ENCODE measurements at places on chromosomes 2 and 18.

- no peak for DNase-seq
These were observed 334.1 kb downstream of the GBX2 start for GRCh38 chr2:235833971-235834620.

DNA sequence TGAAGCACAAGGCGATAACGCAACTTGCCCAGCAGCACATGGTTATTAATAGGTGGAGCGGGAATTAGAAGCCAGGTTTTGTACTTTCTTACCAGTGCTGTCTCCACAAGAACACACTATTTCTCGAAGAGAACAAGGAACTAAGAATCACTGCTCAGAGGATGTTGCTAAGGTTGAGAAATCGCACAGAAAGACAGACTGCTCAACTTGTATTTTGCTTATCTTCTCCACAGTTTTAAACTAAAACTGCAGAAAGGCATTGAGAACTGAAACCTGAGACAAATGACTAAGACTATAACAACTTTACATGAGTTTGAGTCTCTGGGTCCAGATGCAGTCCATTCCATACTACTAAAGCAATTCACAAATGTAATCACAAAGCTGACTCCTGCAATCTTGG is 6.2 kb downstream of the PRKD3 start:
- no peak for DNase-seq

- peak; percentile 35 for DNase-seq
These were observed 137.4 kb downstream of the ACOXL start for GRCh38 chr2:110869472-110870446.

DNA sequence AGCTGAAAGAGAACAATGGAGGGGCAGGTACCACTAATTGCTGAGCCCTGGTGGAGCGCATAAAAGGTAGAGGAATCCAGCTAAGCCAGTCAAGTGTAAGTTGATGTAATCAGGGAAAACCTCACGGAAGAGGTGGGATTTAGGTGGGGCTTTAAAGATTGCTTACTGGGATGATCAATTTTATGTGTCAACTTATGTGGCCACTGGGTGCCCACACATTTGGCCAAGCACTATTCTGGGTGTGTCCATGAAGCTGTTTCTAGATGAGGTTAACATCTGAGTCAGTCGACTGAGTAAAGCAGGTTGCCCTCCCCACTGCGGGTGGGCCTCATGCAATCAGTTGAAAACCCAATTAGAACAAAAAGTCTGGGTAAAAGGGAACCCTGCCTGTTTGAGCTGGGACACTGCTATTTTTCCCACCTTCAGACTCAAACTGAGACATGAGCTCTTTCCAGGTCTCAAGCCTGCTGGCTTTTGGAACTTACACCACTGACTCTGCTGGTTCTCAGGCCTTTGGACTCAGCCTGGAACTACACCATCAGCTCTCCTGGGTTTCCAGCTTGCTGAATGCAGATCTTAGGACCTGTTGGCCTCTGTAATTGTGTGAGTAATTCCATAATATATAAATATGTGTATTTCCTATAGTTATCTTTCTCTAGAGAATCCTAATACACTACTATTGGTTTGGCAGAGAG is 67.3 kb downstream of the MYO5B start:
- DNase-seq: no peak

GRCh38 chr2:1743396-1744150 is 742 bp downstream of the PXDN start:
- DNase-seq: no peak

- no peak for DNase-seq
These were observed 348.9 kb downstream of the HRH4 start for GRCh38 chr18:24809173-24809950.

DNA sequence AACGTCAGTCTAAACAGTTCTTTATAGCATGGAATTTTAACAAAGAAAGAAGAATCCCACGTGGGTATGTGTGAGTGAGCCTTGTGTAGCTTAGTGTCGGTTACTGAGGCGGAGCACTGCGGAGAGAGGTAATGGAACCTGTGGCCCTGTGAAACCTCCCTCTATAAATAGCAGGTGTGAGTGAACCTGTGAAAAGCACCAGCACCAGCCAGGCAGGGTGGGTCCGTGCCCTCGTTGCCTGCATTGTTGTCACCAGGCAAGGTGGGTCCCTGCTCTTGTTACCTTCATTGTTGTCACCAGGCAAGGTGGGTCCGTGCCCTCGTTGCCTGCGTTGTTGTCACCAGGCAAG is 4.7 kb downstream of the CTDP1 start:
- no peak for DNase-seq

DNA sequence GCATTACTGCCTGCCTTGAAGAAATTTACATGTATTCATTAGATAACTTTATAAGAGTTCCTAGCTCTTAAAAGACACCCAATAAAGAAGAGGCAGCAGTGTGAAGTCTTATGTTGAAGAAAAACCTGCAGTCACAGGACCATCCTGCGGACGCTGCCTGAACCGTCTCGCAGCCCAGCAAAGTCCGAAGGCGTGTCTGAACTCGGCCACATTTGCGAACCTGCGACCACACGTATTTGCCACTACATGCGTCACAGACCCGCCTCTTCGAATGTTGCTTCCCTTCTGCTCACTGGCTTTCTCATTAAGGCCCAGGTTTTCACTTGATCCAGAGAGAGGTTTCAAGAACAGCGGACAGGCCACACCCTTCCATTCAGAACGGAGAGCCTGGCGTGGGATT is 41.2 kb downstream of the CNGA3 start:
- no peak for DNase-seq

DNA sequence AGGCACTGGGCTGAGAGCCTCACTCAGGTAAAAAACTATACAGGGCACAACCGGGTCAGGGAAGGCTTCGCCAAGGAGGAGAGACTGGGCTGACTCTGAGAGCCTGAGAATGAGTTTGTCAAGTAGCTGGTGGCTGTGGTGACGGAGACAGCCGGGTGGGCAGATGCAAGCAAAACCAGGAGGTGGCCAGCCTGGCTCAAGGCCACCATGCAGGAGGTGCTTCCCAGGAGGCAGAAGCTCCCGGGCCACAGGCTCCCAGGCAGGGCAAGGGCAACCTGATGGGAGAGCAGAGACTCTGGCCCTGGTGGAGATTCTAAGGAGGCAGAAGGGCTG is 2.9 kb upstream of the INHBB start:
- peak; percentile 53 for DNase-seq

GRCh38 chr18:59062643-59063006 is 77.1 kb upstream of the SEC11C start:
- no peak for DNase-seq

- no peak for DNase-seq
These were observed 16.5 kb upstream of the COL3A1 start for GRCh38 chr2:188957646-188958045.

- DNase-seq: no peak
These were observed 15.3 kb downstream of the CNDP1 start for GRCh38 chr18:74549591-74550104.

DNA sequence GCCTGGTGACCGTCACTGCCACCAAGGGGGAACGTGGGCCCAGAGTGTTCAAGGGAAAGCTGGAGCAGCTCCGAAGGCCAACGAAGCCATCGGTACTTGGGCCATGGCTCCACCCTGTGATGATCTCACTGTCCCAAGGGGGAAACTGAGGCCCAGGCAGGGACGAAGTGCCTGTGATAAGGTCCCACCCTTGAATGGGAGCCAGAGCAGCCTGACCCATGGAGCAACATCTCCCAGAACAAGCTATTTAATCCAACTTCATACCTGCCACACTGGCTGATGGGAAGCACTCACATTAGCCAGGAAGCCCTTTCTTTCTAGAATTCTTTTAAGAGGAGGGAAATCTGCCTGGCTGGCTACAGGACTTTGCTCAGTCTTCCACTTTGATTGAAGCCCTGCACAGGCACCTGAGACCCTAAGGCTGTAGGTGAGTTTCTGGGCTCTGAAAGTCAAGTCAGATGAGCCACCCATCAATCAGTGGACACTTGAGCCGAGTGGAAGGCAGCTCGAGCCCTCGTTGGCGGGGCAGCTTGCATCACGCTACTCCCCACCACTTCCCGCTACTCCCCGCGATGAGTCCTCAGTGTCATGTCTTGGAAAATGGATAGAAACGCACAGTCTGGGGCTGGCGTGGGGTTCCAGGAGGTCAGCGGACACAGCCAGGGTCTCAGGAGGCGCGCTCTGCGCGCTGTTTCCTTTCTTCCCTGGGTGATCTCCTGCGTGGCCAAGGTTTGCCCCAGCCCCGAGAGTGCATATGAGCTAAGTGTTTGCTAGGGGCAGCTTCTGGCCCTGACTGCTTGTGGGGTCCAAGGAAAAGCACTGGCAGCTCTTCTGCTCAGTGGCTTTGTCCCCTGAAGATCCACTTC is 2.5 kb upstream of the HS6ST1 start:
- DNase-seq: no peak

DNA sequence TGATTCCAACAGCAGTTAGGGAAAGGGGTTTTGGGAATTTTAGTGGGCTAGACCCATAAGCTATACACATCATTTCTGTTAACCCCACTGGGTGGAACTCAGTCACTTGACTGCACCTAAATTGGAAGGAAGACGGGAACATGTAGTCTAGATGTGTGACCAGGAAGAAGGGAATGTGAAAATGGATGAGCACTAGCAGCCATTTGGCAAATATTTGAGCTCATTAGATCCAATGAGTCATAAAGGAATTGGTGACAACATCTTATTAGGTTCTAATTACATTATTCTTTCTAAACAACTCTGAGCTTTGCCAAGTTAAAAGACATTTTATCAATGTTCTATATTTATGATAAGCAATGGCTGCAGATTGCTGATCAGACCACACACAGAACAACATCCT is 400.6 kb downstream of the IRS1 start:
- no peak for DNase-seq

GRCh38 chr2:160210599-160211138 is 10.6 kb upstream of the ITGB6 start:
- DNase-seq: no peak

DNA sequence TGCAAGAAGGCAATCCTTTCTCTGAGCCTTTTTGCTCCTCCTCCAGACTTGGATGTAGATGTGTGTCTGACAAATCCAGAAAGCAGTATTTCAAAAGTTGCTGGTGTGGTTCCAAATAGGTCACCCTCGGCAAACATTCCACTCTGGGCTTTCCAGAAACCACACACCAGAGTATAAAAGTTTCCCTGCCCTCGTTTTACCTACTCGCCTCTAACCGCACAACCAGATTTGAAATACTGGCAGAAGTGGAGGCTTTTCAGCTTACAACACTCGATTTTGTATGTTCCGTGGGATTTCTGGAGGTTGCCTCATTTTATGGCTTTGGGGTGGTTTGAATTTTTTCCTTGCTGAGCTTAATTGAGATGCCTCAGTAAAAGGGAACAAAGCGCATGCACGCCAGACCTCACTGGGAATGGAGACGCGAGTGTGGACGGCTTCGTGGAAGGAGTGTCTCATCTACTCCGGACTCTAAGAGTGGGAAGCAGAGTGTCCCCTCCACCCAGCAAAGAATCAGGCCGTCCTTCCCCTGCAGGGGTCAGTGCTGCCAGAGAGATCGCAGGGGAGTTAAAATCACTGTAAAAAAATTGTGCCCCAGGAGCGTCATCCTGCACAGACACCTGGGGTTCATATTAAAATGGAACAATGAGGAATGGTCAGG is 44.0 kb upstream of the RPL31 start:
- DNase-seq: no peak

DNA sequence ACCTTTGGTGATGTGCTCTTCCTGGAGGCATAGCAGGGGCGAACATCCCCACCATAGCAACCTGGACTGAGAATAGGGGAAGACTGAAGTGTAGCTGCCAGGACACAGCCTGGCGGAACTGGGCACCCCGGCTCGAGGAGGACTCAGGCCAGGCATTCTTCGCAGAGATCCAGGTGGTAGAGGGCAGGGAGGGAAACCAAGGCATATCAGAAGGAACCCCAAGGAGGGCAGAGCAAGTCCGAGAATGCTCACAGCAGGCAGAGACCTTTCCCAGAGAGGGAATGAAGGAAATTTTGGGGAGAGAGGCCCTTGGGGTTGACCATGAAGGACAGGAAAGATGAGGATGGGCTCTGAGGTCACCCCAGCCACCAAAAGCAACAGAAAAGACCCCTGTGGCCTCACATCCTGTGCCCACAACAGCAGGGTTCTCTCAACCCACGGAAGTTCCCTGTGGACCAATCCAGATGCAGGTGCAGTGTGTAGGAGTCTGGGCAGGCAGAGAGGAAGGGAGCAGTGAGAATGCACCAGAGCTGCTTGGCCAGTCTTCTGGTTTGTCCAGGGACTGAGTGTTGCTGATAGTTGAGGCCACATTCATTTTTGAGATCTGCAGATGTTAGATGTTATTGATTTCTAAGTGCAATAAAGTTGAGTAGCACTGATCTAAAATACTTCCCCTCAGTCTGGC is 136.9 kb downstream of the PXDN start:
- DNase-seq: no peak

DNA sequence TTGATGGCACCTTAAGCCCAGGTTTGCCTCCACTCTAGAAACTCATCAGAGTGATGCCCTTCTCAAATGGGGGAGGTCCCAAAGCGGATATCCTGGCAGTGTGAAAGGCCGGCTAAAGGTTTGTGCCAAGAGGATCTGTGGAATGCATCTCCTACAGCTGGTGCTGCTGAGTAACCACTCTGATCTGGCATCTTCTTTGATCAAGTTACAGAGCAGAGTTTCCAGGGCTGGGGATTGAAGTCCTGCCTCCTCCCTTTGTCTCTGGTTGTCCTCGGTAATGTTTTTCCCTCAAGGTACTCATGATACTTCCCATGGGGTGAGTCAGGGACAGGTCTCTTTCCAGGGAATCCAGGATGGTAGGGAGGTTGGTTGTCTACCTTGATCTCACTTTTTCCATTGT is 24.6 kb downstream of the PRKRA start:
- DNase-seq: no peak

DNA sequence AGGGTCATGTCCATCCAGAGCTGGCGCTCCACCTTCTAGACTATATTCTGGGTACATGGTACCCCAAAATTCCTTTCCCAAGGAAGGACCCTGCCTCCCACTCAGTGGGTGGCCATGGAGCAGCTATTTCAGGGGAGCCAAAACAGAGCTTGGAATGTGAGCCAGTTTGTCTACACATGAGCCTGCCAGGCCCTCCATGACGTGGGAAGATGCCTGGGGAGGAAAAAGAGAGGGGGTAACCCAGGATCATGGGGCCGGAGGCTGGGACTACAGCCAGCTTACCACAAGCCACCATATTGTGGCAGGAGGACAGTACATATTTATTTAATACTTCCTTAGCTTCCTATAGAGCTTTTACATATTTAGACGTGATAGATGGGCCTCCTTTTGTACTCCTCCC is 414.7 kb upstream of the TNP1 start:
- DNase-seq: no peak

GRCh38 chr2:179981085-179981484 is 26.0 kb downstream of the CWC22 start:
- DNase-seq: peak; percentile 50

- DNase-seq: peak; percentile 52
These were observed at the start of gene MYO3B for GRCh38 chr2:170177950-170178781. Gene MYO3B (plus strand): TSS chr2:170178147. CDS start chr2:170178288, 141 bp downstream.

DNA sequence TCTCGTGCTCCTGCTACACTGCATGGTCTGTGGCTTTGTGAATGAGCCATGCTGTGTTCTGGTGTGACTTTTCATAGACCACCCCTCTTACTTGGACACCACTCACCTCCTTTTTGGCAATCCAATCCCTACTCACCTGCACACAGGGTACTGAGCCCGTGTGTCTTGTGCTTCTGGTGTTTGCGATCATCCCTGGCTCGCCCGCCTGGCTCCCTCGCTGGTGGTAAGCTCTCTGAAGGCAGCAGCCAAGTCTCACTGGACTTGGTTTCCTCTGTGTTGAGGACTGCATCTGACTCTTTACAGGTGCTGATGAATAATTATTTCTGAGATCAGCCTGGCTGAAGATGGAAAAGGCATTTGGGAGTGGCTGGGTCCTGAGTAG is 276.8 kb downstream of the TSN start:
- DNase-seq: no peak
